Activated CD4-positive, alpha-beta T cell treated with anti-CD3 and anti-CD28 coated beads, Interleukin-2, Interleukin-6, amounts not matched to agents 100 ng/mL and 50 ng/mL, durations not matched to agents 16 hours and 8 hours (primary cell): ENCODE measurements at places on chromosomes 7 and 10.

DNA sequence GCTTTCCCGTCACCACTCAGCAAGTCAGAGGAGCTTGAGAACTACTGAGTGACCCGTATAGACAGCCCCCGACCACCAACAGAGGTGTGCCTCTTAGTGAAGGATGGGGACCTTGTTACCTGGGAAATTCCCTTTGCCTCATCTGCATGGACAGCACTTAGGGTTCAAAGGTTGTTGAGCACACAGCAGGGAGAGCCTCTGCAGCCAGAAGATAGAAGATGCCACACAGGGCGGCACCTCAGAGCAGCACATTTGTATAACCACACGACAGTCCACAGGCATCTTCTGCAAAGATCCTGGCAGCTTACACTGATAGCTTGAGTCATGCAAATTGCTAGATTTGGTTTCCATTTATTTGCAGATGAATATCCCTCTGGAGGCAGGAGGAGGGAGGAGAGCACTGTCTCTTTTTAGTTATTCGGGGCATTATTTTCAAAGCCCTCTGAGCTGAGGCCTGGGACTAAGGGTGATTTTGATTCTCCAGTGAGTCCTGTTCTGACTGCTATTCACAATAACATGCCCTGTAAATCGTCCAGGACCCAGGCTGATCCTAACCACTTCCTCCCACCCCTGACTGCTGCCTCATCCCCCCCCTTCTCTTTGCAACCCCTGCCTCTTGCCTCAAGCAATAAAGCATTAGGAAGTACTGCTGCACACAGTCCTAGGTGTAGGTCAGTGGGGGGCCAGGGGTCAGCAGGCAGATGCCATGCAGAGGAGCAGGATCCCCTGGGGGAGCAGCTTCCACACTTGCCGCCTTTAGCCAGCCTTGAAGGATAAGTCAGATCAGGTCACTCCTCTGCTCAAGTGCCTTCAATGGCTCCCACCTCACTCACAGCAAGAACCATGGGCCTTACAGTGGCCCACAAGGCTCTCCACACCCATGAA lies 24.6 kb upstream of the INMT start:
- DNase-seq: peak; percentile 42

- no peak for DNase-seq
Measured at GRCh38 chr7:140661124-140661523, 11.6 kb upstream of the ADCK2 start.

DNA sequence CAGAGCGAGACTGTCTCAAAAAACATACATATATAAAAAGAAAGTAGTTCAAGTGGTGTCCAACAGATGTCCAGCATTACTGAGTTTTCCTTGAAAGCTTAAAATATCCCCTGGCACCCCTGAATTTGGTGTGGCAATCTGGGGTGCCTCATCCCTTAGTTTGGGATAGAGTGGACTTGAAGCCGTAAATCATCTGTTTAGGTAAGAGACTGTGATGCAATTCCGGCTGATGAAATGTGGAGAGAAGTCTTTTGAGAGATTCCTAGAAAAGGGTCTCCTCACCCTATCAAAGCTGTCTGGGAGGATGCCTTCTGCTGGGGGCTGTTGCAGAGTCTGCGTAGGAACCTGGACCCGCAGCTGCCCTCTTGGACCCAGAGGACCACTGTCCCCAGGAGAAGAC lies 408.0 kb downstream of the RPS24 start:
- DNase-seq: no peak

GRCh38 chr10:61078542-61079275 lies 134.7 kb upstream of the RHOBTB1 start:
- DNase-seq: no peak

DNA sequence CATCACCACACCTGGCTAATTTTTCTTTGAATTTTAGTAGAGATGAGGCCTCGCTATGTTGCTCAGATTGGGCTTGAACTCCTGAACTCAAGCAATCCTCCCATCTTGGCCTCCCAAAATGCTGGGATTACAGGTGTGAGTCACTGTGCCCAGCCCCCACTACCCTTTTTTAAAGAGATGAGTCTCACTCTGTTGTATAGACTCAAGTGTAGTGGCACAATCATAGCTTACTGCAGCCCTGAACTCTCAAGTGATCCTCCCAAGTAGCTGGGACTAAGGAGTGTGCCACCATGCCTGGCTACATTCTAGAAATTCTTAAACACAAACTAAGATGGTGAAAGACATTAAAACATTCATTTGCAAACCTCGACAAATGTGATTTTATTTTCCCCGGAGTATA lies 12.6 kb downstream of the SYPL1 start:
- no peak for DNase-seq

DNA sequence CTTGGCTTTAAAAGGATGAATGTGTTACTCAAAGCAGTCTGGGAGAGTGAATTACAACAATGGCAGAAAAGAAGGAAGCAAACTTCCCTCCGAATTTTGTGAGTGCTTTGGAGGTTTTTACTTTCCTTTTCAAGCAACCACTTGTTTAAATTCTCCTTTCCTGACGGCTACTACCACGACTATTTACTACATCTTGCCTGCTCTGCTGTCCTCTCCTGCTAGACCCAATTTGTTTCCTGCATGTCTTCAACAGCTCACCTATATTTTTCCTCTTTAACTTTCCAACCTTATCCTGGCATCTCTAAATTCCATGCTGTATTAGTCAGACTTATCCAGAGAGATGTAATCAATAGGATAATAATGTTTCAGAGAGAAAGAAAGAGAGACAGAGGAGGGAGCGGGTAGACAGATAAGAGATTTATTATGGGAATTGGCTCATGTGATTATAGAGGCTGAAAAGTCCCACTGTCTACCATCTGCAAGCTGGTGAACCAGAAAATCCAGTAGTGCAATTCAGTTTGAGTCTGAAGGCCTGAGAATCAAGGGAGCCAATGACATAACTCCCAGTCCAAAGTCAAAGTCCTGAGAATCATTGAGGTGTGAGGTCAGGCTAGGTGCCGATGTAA lies 42.8 kb upstream of the SLC13A1 start:
- DNase-seq: no peak

DNA sequence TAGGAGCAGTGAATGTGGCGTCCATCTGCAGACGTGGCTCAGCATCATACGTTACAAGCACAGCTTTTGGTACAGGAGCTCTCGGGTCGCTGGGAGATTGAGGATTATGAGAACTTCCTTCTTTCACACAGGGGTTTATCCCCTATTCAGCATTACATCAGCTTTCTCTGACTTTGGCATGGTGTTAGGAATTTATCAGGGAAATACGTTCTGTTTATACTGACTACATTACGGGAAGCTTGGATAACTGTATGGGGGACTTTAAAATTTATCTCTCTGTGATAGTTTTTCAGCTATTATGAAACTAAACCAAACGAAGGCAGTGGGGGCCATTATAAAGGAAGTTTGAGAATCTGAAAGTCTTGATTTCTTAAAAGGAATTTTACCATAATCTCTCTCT lies 110.1 kb upstream of the INSYN2A start:
- no peak for DNase-seq

DNA sequence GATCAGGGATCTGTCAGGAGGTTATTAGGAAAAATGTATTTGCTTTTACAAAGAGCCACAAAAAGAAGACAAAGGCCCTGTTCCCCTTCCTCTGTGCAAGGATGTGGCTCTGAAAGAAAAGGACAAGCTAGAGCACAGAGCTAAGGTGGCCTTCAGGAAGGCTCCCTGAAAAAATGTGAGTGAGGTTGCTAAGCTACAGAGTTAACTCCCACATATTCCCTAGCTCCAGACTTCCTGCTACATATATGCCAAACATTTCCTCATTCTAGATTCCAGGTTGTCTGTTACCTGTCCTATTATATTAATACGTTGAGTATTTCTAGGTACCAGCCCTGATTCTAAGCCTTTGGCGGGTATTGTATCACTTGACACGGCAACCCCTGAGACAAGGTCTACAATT lies 369.0 kb downstream of the PARD3 start:
- DNase-seq: no peak

GRCh38 chr7:127726476-127726875 lies 74.5 kb downstream of the SND1 start:
- no peak for DNase-seq
